ENCODE measurements at places on chromosomes 3 and 15.

GRCh38 chr3:146133441-146133840 is 27.5 kb downstream of the PLOD2 start:
- no peak for DNase-seq

DNA sequence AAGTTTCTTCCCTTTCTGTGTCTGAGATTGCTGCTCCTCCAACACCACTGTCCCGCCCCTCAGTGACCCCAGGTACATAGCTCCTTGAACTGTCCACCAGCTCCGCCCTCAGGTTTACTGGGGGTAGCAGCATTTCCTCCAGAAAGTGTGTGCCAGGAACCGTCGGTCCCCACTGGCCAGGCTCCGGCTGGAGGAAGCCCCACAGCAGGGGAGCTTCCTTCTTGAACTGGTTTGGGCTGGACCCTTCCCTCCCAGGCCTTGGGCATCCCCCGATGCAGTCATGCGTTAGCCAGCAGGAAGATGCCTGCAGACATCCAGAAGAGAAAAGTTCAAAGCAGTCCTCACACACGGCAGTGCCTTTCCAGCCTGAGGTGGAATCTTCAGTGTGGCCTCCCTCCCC is 19.7 kb downstream of the PAK6 start:
- DNase-seq = no peak

DNA sequence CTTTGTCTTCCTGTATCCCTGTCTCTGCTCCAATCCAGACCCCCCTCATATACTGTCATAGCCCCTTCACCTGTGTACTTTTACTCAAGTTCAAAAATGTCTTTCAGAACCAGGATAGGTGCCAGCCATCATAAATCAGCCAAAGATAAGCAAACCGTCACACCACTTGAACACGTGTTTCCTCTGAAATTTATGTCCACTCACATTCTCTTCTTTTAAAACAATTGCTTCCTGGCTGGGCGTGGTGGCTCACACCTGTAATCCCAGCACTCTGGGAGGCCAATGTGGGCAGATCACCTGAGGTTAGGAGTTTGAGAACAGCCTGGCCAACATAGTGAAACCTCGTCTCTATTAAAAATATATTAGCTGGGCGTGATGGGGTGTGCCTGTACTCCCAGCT is 74.1 kb downstream of the IGF2BP2 start:
- DNase-seq = no peak

GRCh38 chr3:141413801-141414689 is 45.7 kb downstream of the ZBTB38 start:
- no peak for DNase-seq

DNA sequence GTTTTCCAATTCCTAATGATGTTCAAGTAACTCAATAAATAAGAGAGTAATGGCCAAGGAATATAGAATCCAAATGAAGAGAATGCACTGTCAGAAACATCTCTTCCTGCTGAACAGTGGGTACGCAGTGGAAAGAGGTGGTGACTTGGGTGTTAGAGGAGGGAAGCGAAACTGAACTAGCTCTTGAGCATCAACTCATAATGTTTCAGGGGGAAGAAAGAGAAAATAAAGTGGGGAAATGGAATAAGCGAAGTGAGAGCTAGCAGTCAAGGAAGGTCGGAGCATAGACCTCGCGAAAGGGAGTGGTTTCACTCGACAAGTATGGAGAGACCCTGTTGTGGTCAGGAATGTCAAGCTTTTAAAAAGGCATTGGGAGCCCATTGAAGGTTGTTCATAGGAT is 309.5 kb downstream of the GAP43 start:
- no peak for DNase-seq

DNA sequence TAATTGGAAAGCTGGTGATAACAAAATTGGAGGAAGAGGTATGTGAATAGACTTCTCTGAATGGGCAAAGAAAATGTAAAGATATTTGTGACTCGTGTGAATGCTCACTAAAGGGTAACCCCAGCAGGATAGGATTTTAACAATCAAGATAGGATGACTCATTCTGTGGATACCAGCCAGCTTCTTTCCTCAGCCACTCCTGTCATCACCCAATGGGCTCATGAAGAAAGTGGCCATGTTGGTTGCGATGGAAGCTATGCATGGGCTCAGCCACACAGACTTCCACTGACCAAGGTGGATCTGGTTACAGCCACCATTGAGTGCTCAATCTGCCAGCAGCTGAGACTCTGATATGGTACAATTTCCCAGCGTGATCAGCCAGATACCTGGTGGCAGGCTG is 40.9 kb downstream of the STRIT1 start:
- DNase-seq = no peak

DNA sequence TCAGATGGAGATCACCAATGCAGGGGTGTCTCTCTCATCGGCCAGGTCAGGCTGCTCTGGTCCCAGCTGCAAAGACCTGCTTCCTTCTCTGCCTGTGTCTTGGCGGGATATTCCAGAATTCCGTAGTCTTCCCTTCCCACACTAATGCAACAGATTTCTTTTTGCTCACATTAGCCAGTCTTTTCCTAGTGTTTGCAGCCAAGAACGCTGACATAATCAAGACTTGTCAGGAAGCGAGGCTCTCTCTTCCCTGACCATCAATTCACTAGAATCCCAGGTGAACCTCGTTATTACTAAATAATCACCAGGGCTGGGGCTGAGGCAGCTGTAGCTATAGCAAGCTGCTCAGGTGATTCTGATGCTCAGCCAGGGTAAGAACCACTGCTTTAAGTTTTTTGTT is 43.2 kb upstream of the ACKR4 start:
- no peak for DNase-seq

DNA sequence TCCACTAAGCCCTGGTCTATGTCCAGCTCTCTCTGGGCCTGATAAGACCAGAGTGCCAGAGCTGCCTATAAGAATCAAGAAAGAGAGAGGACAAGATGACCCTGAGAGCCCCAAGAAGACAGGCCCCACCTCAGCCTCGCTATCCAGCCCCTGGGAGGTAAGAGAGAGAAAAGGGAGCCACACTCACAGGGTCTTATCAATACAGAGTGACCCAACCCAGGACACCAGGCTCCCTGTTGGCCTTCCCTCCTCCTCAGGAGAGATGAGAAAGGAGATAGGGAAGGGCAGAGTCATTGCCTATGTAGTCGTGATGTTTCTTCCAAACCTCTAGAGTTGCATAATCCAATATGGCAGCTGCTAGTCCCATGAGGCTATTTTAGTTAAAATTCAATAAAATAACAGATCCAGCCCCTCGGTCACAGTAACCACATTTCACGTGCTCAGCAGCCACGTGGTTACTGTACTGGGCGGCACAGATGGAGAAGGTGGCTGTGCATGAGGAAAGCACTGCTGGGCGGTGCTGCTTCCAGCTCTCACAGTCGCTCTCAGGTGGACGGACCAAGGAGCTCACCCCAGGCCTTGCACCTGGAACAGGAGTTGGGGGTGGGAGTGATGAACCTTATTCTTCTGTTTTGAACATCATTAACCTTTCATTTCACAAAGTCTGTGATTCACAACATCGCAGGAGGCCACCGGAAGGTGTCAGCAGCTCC is 525.8 kb downstream of the SHQ1 start:
- DNase-seq = no peak

DNA sequence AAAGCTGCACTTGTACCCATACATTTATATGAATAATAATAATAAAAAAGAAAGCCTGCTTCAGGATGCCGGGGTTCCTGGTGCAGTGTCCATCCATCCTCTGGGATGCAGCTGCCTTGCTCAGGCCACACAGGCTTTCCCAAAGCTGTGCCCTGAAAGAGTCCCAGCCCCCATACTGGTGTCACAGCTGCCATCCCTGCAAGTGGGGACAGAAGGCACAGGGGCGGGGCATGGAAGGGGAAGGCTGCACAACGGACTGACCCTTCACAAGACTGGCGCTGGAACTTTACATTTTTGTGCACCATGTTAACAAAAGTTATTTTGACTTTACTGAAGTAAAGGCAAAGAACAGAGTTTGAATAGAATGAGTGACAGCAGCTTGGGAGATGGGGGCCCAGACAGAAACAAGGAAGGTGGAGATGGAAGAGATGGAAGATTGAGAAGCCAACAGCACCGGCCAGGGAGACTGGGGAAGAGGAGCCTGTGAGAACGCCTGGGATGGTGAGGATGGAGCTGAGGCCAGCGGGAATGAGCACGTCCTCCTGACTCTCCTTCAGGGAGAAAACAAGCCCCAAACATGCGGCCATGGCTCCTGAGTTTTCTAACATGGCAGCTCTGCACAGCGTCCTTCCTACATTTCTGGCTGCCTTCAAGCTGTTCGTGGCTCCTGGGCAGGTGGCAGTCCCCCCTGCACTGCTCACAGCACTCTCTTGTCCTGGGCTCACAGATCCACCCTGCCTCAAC is 73.1 kb downstream of the ABTB1 start:
- no peak for DNase-seq

DNA sequence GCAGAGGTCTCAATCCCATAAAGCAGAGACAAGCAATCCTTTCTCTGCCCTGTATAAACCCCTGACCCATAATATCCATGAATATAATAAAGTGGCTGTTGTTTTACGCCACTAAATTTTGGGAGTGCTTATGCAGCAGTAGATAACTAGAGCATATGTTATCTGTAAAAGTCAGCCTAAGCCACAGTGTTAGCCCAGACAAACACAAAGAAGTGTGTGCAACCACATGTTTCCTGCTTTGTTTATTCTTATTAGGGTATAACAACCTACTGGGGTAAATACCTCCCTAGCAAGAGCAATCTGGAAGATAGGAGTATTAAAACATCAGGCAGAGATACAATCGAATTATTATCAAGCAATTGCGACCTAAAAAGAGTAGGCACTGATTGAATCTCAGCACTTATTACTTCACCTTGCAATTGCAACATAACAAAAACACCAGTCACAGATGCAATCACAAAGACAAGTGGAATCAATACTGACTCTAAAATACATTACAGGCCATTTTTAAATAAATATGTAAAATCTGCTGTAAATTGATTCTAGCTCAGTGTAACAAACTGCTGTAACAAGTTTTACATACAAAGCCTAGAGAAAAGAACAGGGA is 94.6 kb upstream of the UBE2E2 start:
- DNase-seq = no peak

GRCh38 chr3:129357616-129358015 is 70.8 kb downstream of the EFCAB12 start:
- DNase-seq = no peak

DNA sequence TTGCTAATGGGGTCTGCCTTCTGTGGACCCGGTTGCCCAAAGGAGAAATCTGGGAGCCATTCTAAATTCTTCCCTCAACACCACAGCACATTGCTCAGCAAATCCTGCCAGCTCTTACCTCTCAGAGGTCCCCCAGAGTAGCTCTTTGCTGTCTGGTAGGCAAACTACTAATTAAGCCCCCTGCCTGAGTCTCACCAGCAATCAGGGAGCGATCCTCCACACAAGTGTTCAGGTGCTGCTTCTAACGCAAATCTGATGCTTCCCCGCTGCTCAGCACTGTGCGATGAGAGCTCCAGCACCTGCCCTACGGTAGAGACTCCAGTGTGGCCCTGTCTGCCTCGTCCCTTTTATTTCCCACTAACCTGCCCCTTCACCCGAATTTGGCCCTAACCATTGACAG is 60.5 kb downstream of the HCN4 start:
- no peak for DNase-seq

GRCh38 chr3:37140899-37141541 is 33.4 kb downstream of the LRRFIP2 start:
- DNase-seq = no peak

GRCh38 chr3:72441284-72441994 is 406.8 kb downstream of the SHQ1 start:
- DNase-seq = no peak

DNA sequence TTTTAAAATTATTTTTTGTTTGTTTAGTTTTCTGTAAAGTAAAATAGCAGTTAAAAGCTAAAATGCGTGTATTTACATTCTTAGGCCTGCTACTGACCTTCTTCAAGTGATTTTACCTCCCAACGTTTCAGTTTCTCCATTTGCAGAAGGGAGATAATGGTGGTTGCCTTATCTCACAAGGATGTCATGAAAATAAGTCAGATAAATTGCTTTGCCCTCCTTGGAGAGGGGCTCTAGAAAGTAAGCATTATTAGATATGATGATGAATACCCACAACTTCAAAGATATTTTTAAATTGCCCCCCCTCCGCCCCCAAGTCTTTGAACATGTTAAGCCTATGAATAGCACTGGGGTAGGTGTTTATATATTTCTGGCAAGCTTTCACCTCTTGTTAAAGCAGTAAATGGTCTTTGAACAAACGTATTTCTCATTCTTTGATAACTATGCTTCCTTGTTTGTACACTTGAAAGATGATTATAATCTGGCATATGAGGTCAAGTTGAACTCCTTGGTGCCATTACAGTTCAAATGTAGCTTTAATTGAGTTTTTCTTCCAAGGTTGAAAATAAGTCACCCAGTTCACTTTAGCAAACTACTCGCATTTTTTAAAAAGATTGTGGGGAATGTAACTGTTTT is 6.4 kb downstream of the TERC start:
- DNase-seq = no peak

- DNase-seq = no peak
Measured at GRCh38 chr3:111128884-111129283, 57.3 kb downstream of the NECTIN3 start.

DNA sequence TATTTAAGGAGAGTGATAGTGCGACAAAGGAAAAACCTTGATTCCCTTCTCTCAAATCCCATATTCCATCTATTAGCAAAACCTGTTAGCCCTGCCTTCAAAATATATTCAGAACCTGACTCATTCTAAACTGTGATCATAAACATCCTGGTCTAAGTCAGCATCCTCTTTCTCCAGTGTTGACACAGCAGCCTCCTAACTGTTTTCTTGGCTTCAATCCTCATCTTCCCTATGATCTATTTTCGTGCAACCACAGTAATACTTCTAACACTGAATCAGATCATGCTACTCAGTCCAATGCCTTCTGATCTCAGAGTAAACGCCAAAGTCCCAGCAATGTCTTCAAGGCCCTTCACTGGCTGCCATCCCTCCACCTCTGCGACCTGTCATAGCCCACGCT is 785.1 kb downstream of the EDEM1 start:
- no peak for DNase-seq

GRCh38 chr3:52220380-52221026 is 4.9 kb downstream of the TLR9 start:
- DNase-seq = peak; percentile 78

GRCh38 chr3:128107834-128108233 is 15.8 kb downstream of the RUVBL1 start:
- no peak for DNase-seq

DNA sequence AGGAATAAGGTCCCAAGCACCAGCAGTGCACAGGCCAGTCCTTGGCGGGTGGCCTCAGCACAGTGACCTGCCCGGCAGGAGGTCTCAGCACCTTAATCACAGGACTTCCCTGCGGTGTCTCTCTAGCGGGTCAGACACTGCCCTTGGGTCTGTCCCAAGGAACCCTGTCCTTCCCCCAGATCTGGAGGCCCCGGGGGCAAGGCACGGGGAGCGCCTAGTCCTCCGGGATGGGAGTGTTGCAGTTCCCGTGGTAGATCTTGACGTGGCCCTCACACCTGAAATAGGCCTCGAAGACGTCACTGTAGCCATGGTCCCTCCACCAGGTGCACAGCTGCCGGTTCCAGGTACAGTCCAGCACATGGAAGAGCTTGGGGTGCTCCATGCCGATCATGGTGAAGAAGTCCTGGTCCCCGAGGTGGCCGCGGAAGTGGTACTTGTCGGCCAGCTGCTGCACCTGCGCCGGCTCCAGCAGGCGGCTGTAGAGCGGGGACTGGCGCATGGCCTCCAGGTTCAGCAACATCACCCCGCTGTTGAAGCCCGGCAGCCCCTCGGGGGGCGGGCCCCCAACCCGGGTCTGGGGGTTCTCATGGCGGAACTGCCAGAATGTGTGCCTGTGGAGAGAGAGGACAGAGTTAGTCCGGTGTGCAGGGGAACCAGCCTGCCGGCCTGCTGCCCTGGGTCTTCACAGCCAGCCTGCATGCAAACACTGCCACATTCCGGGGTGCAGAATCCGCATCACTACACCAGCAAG is 201.3 kb downstream of the XXYLT1 start:
- DNase-seq = no peak
